IMR-90 (cell line): ENCODE measurements at places on chromosomes 6 and 20.

DNA sequence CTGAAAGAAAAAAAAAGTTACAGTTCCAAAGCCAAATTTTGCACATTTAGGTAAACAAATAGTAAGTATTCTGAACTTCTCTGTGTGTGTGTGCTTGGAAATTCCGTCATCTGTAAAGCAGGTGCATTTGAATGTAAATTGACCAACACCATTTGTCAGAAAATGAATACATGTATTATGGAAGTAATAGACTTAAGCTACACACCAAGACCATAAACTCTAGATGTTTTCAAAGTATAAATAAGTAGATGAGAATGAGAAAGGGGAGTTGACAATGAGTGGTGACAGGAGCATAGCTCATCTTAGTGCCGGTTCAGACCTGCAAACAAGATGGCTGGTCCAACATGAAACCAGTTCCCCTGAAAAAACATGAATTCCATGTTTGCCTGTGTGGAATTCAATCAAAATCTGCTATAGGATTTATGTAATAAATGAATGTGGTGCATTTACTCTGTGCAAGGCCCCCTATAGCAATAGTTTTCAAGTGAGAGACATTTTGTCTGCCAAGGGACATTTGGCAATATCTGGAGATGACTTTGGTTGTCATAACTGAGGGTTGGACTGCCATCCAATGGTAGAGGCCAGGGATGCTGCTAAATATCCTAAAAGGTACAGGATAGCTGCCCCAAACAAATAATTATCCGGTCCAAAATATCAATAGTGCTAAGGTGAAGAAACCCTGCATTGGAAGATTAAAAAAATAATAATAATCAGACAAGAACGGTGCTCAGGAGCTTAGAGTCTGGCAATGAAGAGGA lies 11.0 kb upstream of the FILIP1 start:
- no peak for DNase-seq
- no peak overlapping the region for H3K4me3 ChIP-seq
- H3K4me1 ChIP-seq = peaks cover 1% of the 10 kb centered on the region; the same call in 1 of the 2 replicates
- H3K27ac ChIP-seq = no peak overlapping the region
- H3K27me3 ChIP-seq = peaks cover 2% of the 10 kb centered on the region; the same call in 1 of the 2 replicates

DNA sequence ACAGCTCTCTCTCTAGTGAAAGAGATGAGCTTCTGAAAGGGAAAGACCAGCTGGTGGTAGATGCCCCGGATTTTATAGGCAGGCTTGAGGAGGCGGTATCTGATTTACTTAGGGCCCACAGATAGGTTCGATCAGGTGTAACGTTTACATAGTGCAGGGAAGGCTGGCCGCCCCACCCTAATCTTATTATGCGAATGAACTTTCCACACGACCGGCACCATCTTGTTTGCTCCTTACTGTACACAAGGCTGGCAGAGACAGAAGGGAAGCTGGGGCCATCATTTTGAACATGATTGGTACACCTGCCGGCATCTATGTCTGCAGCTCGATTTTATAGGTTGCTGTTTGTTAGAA lies 212.0 kb upstream of the JARID2 start:
- H3K4me1 ChIP-seq = no peaks in the 10 kb centered on the region
- no peak for DNase-seq
- no peak overlapping the region for H3K27ac ChIP-seq
- no peaks in the 10 kb centered on the region; the same call in 1 of the 2 replicates for H3K27me3 ChIP-seq
- no peaks in the 10 kb centered on the region for H3K36me3 ChIP-seq
- H3K4me3 ChIP-seq = no peak overlapping the region

GRCh38 chr20:63309261-63310071 lies 16.5 kb downstream of the COL20A1 start:
- H3K36me3 ChIP-seq = no peaks in the 10 kb centered on the region
- H3K27ac ChIP-seq = no peak overlapping the region
- peaks cover 22% of the 10 kb centered on the region; the same call in 1 of the 2 replicates for H3K27me3 ChIP-seq
- DNase-seq = peak; percentile 24
- peaks cover 6% of the 10 kb centered on the region; the same call in 1 of the 2 replicates for H3K4me1 ChIP-seq

GRCh38 chr20:2131366-2131765 lies 29.7 kb downstream of the STK35 start:
- H3K4me1 ChIP-seq = peaks cover 40% of the 10 kb centered on the region
- peak; percentile 86 for DNase-seq
- H3K36me3 ChIP-seq = 0 out of 2 replicates have a peak, but pooled peaks cover 2% of the 10 kb centered on the region
- no peak overlapping the region for H3K4me3 ChIP-seq
- H3K27ac ChIP-seq = peak overlapping the region; percentile 95

- H3K36me3 ChIP-seq = no peaks in the 10 kb centered on the region
- H3K27me3 ChIP-seq = no peaks in the 10 kb centered on the region
- no peak overlapping the region for H3K27ac ChIP-seq
Observed at GRCh38 chr6:122339661-122340060, 59.8 kb upstream of the HSF2 start.
